Vein endothelial cell (primary cell): ENCODE measurements at places on chromosomes 1 and 21. TPM values are rescaled to one million over a fixed set of nuclear protein-coding genes. Genes with fewer than 3 reads are reported as not detected.

Gene OLFM3
- total RNA-seq, result not detected in 2 replicates

Gene NID1
- total RNA-seq, result 167 and 256 TPM in 2 replicates

Gene RGS8
- total RNA-seq, result not detected in 2 replicates

Gene GPR37L1
- total RNA-seq, result not detected in 2 replicates

Gene HRNR
- total RNA-seq, result not detected in 2 replicates

Gene SAMSN1
- 2.0 and 4.9 TPM in 2 replicates for total RNA-seq

Gene TCHH
- total RNA-seq, result not detected in 2 replicates

Gene KIAA0040
- total RNA-seq, result 17.6 and 53.5 TPM in 2 replicates

Gene BLACAT1
- total RNA-seq, result under 0.01 and 0.29 TPM in 2 replicates

Gene HMGCS2
- not detected in 2 replicates for total RNA-seq

Gene NBPF9
- 14.7 and 16.7 TPM in 2 replicates for total RNA-seq

Gene DENND2D
- total RNA-seq, result 0.76 and 0.98 TPM in 2 replicates

Gene ETV3L
- not detected in 2 replicates for total RNA-seq

Gene CHIA
- total RNA-seq, result not detected in 2 replicates

Gene NEGR1
- total RNA-seq, result 4.9 and 10.8 TPM in 2 replicates

Gene ATP1B1
- total RNA-seq, result 24.5 and 29.8 TPM in 2 replicates

Gene ELAPOR1
- 0.65 and 0.86 TPM in 2 replicates for total RNA-seq

Gene RNF186
- not detected in 2 replicates for total RNA-seq

Gene BATF3
- total RNA-seq, result 0.33 and 1.2 TPM in 2 replicates

Gene PHTF1
- total RNA-seq, result 44.7 and 54.6 TPM in 2 replicates

Gene PTAFR
- total RNA-seq, result 0.29 TPM in 1 of 2 replicates, not detected in the other

Gene RPTN
- not detected in 2 replicates for total RNA-seq

Gene ARHGAP30
- total RNA-seq, result not detected in 2 replicates

Gene OR2G6
- total RNA-seq, result not detected in 2 replicates

Gene CNR2
- not detected in 2 replicates for total RNA-seq

Gene SELP
- total RNA-seq, result 14.8 and 65.7 TPM in 2 replicates

Gene BNIPL
- total RNA-seq, result not detected in 2 replicates

Gene TMEM183A
- total RNA-seq, result 113 and 126 TPM in 2 replicates
